Activated T-cell treated with anti-CD3 and anti-CD28 coated beads for 4 hours (primary cell): ENCODE measurements at places on chromosomes 5 and 9.

- no peak for DNase-seq
Observed at GRCh38 chr9:110101531-110102161, 106.3 kb downstream of the C9orf152 start.

DNA sequence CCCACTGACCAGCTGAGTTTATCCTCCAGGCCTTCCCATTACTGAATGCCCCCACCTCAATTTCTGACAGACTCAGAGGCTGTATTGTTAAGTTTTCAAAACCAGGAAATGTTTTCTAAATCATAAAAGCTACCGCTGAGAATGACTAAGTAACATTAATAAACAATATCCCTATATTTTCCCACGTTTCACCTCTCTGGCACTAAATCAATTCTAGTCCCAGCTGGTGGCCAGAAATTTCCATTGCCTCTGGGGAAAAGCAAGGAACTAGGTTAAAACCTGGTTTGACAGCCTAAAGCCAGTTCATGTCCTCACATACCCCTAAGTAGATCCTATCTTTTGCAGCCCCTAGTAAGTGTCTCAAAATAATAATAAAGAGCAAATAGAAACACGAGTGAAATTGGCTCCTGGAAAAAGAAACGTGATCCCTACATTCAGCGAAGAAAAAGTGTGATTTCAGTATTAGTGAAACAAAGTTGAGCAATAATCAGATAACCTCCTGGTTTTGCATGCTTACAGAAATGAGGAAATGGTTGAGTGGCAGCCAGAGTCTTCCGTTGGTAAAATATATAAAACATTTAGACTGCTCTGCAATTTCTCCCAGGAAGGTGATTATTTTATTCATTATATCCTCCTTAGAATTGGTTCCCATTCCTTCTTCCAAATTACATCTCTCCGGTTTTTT lies 110.9 kb downstream of the ESM1 start:
- no peak for DNase-seq

DNA sequence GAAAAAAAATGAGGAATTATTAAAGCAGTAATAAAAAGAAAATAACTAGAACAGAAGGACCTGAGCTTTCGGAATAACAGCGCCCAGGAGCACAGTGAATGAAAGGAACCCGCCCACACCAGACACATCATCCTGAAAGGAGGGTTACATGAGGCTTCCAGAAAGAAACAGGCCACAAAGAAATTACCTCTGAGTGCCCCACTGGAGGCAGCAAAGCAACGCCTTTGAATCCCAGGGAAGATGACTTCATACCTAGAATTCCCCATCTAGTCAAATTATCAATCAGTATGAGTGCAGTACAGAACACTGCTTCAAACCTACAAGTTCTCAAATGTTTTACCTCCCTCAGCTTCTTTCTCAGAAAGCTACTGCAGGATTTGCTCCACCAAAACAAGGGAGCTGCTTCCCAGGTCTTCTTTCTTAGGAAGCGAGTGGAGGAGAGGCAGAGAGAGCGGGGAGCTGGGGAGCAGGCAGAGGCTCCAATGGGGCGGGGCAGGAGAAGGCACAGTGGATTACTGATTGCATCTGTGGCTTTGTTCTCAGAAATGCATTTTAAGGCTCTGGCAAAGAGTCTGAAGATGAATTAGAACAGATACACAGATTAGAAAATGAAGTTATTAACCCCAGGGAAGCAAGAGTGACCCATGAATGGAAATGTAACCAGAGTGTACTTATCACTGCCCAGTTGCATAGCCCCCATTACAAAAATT lies 87.1 kb downstream of the SEMA4D start:
- DNase-seq, result peak; percentile 36

- no peak for DNase-seq
Observed at GRCh38 chr5:111138096-111138495, 45.9 kb downstream of the WDR36 start.

GRCh38 chr5:68459093-68459809 lies 243.7 kb downstream of the PIK3R1 start:
- DNase-seq, result no peak

DNA sequence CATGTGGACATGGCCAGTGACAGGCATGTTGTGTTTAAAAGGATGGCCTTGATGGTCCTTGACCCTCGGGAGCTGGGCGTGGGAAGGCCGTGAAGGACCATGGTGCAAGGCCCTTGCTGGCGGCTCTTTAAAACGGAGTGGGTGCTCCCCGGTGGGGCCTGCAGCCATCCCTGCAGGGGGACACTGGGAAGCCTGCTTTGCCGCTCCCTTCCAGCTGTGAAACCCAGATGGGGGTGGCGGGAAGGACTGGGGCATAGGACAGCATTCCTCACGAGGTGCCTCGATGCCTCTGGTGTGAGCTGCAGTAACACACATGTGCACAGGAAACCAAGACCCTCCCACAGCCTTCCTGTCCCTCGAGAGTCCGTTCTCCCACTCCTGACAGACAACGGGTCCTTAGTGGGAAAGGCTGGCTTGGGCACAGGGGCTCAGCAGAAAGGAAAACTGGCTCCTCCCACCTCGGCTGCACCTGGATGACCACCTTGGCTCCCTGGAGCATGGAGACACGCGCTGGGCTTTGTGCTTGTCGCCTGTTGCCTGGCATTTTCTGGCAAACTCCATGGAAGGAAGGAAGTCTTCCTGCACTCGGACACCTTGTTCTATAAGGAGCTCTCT lies 30.3 kb upstream of the IRX4 start:
- no peak for DNase-seq

- no peak for DNase-seq
Observed at GRCh38 chr5:164868761-164869160, 1363.3 kb downstream of the MAT2B start.

GRCh38 chr9:18909140-18910018 lies 123.6 kb downstream of the SAXO1 start:
- no peak for DNase-seq

GRCh38 chr5:108810717-108811116 lies 63.0 kb downstream of the FER start:
- DNase-seq, result no peak

- DNase-seq, result no peak
Observed at GRCh38 chr9:87643778-87644570, 81.9 kb upstream of the CTSL start.

DNA sequence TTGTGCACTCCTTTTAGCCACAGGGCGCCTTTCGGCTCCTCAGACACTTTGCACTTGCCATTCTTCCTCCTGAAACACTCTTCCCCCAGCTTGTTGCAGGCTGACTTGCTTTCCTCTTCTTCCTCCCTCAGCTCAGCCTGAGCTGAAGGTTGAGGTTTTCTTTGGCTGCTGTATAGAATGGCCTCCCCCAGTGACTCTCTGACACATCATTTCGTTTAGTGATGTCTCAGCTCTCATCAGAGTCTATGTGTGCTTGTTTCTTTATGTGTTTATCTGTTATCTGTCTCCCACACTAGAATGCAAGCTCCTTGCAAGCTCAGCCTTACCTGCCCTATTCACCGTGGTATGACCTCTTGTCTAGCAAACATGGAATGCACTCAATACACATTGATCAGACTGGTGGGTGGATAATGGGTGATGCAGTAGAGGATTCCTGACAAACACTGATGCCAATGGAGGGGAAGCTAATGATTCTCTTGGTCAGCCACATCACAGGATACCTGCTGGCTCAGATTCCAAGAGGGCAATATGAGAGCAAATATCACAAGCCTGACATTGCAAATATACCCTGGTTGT lies 112.9 kb upstream of the STC2 start:
- DNase-seq, result no peak

GRCh38 chr5:86837610-86838009 lies 219.9 kb downstream of the COX7C start:
- no peak for DNase-seq

- no peak for DNase-seq
Observed at GRCh38 chr5:154311362-154311761, 120.8 kb downstream of the GALNT10 start.

DNA sequence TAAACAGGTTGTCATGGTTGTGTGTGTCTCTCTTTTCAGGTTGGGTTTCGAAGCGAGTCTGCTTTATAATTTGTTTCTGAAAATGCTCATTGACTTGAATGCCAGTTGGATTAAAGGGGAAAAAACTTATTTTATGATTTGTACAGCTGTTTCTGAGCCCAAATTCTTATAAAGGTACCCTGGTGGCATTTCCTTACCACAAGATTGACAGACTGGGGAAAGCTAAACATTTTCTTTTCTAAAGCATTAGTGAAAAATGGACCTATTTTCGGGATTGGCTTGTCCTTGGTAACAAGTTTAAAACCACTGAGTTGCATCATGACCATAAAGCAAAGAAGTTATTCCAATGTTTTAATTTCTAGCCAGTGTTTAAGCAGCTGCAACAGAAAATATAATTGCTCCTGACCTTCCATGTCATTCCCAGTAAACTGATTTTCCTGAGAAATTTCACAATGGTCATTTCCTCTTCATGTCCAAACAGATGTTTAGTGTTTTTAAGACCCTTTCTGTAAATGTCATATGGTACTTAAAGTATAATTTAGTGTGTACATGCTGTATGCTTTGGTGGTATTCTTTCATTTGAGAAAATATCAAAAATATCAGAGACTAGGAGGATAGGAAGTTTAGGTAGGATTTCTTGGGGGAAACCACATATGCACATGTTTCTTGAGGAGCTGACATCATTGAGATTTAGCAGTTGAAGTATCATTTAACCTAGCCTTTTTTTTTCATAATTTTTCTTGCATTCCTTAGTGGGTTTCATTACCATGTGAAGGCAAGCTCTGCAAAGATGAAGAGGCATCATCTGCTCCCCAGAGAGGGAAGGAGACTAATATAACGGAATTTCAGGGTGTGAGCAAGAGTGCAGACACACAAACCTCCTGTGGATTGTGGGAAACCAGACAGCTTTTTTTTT lies 667.1 kb upstream of the RGMB start:
- no peak for DNase-seq

DNA sequence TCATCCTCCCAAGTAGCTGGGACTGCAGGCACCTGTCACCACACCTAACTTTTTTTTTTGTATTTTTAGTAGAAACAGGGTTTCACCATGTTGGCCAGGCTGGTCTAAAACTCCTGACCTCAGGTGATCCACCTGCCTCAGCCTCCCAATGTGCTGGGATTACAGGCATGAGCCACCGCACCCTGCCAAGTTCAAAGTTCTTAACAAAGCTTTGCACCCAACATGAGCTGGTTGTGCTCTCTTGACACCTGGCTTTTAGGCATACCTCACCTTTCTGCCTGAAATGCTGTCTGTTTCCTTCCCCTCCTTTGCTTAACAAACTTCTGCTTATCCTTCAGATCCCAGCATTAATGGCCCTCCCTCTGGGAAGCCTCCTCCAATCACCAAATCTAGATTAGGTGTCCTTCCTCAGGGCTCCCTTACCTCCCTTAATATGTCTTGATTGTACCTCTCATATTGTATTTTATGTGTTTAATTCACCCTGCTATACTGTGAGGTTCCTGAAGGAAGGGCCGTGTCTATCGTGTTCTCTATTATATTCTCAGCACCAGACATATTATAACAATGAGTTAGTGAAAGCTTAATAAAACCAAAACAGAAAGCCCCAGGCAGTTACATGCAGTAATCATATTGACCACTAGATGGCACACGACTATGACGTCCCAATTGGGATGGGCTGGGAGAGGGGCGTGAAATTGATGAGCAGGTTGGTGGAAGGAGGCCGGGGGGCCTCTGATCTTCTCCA lies 62.9 kb upstream of the PPARGC1B start:
- DNase-seq, result no peak

GRCh38 chr9:35605351-35606137 lies 482 bp downstream of the TESK1 start:
- no peak for DNase-seq

GRCh38 chr5:57581772-57582171 lies 99.2 kb upstream of the ACTBL2 start:
- no peak for DNase-seq

- no peak for DNase-seq
Observed at GRCh38 chr5:149310947-149311658, 34.2 kb upstream of the GRPEL2 start.

DNA sequence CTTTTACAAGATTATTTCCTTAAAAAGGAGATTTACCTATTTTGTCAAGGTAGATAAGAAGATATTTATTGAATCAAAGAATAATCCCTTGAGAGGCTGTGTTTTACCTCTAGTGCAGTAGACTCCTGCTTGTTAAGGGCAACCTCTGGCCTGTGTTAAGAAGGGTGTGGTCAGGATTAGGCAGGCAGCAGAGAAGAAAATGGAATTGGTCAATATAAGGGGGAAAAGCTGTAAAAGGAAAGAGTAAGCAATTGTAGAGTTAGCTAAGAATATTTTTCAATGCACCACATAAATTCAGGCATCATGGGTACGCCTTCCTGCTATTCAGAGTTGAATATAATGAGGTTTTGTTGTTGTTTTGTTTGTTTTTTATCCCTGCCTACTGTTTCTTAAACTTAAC lies 6.2 kb downstream of the CCDC125 start:
- DNase-seq, result no peak

DNA sequence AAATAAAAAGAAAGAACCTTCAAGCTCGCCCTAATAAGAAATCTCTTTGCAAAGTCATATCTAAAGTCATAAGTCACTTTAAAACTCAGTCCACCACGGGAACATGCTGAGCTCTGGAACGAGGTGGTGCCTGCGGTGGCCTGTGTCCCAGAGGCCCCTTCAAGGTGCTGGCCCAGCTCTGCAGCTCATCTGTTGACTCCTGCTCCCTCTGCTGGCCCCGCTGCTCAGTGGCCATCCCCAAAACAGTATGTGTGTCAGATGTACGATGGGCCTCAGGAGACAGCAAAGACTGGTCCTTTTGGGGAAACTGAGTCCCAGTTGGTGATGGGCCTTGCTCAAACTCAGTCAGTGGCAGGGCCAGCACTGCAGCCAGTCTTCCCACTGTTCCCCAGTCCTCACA lies 22.8 kb upstream of the FOXB2 start:
- no peak for DNase-seq

DNA sequence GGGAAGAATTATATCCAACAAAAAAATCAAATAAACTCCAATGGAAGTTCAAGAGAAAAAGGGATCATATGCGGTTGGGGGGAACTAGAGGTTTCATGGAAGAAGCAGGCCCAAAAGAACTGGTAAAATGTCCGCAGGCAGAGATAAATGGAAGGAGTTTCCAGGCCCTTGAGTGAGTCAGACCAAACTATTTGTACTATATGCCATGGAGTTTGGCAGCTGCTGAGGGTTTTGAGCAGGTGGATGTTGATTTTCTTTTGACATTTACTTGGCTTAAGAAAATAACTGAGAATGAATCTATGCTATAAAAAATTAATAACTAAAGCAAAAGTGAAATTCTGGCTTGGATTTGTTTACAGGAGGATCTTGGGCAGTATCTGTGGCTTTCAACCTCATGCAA lies 33.7 kb downstream of the MINAR2 start:
- DNase-seq, result no peak

- no peak for DNase-seq
Observed at GRCh38 chr9:115442054-115442453, 324.1 kb upstream of the TNC start.

DNA sequence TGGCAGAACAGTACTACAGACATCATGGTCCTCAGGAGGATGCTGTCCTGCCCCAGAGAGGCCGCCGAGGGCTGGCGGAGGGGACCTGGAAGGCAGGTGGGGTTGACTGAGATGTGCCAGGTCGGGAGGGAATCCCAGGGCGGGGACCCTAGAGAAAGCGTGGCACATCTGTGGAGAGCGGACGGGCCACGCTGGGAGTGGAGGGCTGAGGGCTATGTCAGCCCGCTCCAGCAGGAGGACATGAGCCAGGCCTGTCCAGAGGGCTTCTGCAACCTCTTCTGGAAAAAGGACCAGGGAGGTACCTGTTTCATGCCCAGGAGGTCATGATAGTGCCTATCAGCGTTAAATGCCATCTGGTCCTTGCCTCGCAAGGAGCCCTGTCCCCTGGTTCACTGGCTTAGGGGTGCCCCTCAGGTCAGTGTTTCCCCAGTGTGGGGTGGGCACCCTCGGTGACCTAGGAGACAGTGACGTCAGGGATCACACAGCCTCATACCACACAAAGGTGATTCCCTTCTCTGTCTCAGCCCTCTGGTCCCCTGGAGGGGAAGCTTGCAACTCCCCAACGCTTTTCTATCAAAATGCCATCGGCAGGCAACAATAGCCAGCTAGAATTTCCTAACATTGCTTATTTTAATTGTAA lies 103.6 kb upstream of the IER5L start:
- DNase-seq, result no peak
